ENCODE measurements at places on chromosomes 3 and 15.

DNA sequence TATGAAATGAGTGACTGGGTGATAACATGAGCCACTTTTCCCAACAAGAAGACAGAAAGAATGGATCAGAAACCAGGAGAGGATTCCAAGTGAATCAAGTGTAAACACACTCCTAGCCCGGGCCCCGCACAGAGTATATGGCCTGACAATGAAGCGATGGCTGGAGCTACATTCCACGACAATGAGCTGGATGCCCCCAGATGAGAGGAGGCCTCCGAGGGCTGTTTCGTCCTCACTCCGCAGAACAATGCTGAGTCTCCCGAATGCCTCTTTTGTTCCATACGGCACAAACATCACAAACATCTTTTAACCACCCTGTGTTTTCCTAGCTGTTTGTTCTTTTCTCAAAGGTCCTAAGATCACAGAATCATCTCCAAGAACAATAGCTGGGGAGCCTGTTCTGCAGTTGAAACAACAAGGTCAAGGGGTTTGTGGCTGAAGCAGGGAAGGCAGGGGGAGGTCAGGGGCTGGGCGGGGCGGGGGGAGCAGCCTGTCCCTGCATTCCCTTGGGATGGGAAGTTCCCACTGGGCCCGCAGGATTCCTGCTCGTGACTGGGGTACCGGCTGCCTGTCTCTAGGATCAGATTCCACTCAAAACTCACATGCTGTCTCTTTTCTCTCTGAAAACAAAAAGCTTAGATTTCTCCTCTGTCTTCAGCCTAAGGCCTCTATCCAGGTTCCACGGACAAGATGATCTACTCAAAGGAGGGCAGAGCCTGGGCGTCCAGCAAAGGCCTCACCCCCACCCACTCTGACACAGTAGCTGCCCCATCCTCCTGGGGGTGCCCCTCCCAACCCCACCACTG is 151.3 kb downstream of the XXYLT1 start:
- no peak for DNase-seq

DNA sequence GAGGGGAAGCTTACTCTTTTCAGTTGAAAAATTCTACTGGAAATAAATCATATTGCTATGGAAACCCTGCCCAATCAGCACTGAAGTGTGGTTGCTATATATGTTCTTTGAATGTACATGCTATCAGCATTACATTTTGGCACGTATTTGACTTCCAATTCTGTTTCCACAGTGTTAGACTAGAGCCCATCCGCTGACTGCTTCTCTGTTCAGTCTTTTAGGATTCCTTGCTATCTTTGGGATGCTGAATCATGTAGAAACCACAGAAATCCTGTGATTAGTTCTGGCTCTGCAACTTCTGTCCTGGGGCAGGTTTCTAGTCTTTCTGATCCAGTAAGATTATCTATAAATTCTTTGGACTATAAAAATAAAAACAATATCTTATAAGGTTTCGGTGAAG is 128.2 kb upstream of the SLC7A14 start:
- no peak for DNase-seq

DNA sequence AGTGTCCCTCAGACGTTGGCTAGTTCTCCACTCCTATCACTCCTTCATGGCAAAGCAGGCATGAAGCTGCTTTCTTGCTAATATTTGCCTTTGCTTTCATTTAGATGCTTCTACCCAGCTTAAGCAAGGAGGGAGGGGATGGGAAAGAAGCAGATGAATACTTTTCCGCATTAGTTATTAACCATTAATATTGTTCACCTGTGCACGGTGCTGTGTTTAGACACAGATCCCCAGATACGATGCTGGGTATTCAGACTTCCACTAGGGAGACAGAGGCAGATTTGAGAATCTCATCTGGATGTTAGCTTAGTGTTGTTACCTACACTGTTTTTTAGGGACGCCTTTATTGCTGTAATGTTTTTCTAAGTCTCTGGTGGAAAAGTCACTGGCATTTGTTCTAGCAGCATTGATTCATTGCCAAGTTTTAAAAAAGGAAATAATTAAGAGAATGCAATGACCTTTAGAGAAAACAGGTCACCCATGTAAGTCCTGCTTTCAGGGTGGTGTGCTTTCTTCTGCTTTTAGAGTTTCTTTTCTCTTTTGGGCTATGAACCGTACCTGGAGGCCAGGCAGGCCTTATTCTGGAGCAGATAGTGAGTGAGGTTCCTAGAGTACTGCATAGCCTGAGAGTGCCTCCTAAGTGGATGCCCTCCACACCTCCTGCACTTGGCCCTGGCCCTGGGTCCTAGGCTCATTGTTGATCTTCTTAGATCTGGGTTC is 55.5 kb downstream of the MYZAP start:
- no peak for DNase-seq

- DNase-seq = no peak
Measured at GRCh38 chr15:33655488-33655887, 312.8 kb upstream of the CHRM5 start.

GRCh38 chr15:26433060-26433459 is 339.8 kb downstream of the GABRB3 start:
- no peak for DNase-seq

GRCh38 chr3:88988906-88989305 is 118.5 kb upstream of the EPHA3 start:
- no peak for DNase-seq

GRCh38 chr15:24734396-24734795 is 58.8 kb downstream of the NPAP1 start:
- DNase-seq = no peak

DNA sequence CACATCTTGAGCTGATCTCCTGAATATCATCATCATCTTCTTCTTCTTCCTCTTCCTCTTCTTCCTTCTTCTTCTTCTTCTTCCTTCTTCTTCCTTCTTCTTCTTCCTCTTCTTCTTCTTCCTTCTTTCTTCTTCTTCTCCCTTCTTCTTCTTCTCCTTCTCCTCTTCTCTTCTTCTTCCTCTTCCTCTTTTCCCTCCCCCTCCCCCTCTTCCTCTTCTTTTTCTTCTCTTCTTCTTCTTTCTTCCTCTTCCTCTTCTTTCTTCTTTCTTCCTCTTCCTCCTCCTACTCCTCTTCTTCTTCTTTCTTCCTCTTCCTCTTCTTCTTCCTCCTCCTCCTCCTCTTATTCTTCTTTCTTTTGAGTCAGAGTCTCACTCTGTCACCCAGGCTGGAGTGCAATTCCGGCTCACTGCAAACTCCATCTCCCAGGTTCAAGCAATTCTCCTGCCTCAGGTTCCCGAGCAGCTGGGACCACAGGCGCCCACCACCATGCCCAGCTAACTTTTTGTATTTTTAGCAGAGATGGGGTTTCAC is 197.9 kb upstream of the NANOGP8 start:
- no peak for DNase-seq

DNA sequence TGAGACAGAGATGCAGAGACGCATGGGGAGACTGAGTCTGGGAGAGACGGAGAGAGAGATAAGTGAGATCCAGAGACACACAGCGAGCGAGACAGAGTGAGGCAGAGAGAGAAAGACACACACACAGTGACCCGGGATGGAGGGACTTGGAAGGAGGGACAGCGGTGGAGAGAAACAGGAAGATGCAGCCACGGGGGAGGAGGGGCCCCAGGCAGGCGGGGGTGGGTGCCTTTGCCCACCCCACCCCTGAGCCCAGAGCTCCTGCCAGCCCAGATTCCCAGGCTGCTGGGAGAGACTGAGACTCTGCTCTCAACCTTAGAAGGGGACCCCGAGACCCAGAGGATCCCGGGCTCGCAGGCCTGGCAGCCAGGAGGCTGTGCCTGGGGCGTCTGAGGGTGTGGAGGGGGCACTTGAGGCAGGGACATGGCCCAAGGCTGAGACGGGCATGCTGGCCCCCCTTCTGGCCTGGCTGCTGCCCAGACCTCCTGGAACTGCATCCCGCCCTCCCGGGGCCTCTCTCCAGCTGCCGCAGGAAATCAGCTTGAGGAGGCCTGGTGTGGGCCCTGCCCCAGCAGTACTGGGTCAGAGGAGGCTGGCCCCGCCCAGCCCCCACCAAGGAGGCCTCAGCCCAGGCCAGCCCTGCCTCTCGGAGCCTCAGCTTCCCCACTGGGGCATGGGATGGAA is 18.1 kb downstream of the H1-8 start:
- DNase-seq = no peak

GRCh38 chr3:50316657-50317242 is 5.8 kb downstream of the HYAL2 start:
- no peak for DNase-seq

DNA sequence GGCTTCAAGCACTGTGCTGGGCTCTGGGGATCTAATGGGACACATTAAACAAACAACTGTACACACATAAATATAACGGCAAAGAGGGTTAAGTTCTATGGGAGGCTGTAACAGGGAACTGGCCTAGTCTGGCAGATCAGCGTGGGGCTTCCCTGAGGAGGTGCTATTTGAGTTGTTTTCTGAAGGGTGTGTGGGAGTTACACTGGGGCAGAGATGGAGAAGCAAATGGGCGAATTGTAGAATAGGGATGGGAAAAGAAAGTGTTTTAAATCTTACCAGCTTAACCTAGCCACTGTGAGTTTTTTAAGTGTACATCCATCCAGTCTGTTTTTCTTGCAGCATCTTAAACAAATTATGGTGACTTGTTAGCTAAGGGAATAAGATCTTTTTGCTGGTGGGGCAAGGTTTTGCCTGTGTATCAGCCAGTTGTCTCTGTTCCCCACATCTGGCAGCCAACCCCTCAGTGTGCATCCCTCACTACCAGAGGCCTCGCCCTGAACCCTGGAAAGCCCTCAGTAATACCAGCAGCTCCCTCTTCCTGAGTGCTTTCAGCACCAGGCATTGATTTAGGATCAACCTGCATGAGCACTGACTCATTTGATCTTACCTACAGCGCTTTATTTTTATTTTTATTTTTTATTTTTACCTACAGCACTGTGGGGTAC is 10.9 kb upstream of the IL16 start:
- DNase-seq = no peak

DNA sequence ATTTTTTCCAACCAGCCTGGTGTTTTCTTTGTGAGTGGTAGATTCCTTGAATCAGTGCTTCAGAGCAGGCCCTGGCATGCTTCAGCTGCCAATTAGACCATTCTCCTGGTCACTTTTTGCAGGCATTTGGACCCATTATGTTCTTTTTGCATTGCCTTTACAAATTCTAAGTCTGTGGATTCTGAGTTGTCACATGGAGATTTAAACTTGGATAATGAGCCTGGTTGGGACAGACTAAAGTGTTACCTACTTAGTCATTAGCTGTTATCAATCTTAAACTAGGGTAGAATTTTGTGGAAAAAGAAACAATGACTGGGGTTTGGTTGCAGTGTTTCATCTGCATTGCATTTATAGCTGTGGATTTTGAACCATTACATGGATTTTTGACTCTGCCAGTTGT is 40.6 kb downstream of the ARHGEF26 start:
- no peak for DNase-seq

DNA sequence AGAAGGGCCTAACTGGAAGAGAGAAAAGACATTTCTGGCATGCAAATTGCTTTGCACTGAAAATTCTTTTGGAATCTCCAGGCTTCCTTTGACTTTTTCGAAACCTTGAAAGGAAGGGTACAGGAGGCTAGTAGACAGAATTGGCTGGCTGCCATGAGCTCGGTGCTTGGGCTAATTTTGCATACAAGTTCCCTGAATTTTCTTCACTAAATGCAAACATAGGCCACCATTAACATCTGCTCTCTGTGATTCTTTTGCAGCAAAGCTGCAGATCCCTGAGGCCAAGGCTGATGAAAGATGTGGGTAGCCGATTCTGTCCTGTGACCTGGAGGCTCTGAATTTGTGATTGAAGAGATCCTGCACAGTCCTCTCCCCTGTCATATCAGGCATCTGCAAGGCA is 247.8 kb upstream of the MCTP2 start:
- no peak for DNase-seq

DNA sequence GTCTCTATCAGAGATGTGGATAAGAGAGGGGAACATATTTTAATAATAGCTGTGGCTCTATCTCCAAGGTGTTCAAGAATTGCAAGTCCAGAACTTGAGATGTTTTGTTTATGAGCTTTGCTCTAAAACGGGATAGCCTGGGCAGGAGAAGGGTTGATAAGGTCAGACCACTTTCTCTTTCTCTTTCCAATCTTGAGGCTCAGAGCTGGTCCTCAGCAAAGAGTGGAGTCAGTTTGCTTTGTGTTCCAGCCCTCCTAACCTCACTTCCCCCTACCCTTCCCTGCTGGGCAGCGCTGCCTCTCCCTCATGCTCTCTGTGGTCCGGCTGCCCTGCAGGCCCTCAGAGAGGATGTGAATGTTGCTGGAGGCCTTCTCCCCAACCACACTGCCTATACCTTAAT is 13.8 kb downstream of the KLHL6 start:
- no peak for DNase-seq

DNA sequence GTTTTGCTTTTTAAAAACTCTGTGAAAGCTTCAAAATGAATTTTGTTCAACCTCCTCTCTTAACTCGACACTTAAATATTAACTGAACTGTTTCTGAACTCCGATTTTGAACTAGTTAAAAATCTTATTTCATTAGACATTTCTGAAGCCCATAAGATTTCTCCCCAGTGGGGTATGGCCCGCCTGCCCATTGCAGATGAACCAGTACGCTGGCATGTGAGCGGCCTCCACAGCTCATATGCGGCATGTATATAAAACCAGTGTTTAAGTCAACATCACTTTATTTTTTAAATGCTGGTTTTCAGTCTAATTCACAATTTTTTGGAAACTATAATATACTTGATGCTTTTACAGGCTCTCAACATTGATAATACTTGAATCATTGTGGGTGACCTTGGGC is 50.2 kb downstream of the CPN2 start:
- no peak for DNase-seq

DNA sequence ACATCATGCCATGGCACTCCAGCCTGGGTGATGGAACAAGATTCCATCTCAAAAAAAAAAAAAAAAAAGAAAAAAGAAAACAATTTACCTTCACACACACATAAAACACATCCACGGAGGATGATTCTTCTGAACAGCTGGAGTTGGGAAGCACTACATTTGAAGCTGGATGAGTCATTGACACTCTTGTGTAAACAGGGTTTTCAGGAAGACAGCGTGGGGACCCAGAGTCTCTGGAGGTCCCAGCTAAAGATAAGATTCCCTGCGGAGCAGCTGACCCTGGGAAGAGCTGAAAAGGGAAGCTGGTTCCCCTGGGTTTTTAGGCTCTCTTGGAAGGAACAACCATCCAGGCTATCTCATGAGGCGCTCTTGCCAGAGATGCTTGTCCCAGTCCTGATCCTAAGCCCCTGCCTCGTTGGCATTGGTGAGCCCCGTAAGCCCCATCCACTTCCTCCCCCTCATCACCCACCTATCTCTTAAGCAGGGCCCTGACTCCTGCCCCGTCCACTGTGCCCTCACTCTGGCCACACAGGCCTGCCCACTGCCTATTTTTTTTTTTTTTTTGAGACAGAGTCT is 32.0 kb upstream of the FURIN start:
- no peak for DNase-seq

DNA sequence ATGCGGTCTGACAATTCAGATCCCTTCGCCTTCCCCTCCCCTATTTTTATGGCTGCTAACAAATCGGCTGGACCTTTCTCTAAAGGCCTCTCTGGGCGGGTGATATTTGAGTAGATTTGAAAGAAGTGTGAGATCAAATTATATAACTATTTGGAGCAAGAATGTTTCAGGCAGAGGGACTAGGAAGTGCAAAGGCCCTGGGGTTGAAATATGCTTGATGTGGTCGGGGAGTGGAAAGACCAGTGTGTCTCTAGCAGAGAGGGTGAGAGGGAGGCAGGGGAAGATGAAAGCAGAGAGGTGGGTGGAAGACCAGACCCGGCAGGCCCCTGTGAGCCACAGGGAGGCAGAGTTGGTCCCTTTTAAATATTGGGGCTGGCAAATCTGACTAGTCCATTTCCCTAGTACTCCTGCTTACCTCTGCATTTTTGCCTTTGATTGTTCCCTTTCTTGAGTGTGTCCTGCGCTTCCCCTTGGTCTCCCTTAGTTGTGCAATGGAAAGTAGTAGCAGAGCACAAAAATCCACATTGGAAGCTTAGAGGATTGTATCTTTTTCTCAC is 32.3 kb downstream of the SLCO3A1 start:
- no peak for DNase-seq

- DNase-seq = no peak
Measured at GRCh38 chr3:150763841-150764483, 993 bp upstream of the SIAH2 start.
